ENCODE measurements at places on chromosomes 16 and 17.

GRCh38 chr16:16143038-16143763 lies 80.1 kb downstream of the ABCC6 start:
- no peak for DNase-seq

- no peak for DNase-seq
These were observed 10.2 kb downstream of the NEUROD2 start for GRCh38 chr17:39597372-39598046.

GRCh38 chr17:50027172-50027880 lies 28.6 kb upstream of the ITGA3 start:
- DNase-seq = no peak

DNA sequence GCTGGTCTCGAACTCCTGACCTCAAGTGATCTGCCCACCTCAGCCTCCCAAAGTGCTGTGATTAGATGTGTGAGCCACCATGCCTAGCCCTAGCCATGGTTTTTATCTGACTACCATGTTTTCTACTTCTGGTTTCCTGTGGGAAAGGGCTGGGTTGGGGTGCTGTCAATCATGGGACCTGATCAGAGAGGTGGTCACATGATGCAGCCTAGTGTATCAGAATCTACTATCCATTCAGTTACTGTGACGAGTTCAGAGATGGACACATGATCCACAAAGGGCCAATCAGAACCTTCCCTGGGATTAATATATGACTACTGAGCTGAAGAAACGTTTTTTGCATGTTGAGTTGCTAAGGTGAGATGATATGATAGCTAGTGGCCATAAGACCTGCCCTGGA lies 59.1 kb downstream of the ABCC6 start:
- no peak for DNase-seq

GRCh38 chr16:26830428-26831127 lies 236.1 kb upstream of the C16orf82 start:
- no peak for DNase-seq

Measured in activated T-cell treated with anti-CD3 and anti-CD28 coated beads for 1 hour (primary cell).